ENCODE measurements at places on chromosomes 6 and 20.
A peak's percentile ranks its signal among the peaks of the same experiment; 100 is the strongest.

GRCh38 chr20:22586645-22587310 lies 2.4 kb upstream of the FOXA2 start:
- no peak for DNase-seq

DNA sequence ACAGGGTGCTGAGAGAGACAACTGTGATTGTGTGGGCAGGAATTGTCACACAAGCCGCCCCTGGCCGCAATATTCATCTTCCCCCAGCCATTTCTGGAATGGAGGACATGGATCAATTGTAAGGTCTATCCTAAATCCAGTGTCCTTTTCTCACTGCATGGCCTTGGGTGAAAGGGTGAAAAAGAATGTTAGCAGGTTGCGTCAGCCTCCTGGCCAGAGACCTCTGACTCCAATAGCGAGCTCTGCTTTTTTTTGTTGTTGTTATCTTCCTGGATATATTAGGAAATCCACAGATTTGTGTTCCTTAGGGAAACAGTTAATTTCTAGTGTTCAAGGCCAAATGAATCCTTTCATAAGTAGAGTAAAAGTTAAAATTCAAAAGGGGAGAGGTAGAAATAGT lies 47.1 kb upstream of the CD83 start:
- no peak for DNase-seq

GRCh38 chr6:152642578-152643375 lies 5.6 kb upstream of the SYNE1 start:
- peak; percentile 2 for DNase-seq

- no peak for DNase-seq
Measured at GRCh38 chr6:44470746-44471145, 83.2 kb downstream of the CDC5L start.

DNA sequence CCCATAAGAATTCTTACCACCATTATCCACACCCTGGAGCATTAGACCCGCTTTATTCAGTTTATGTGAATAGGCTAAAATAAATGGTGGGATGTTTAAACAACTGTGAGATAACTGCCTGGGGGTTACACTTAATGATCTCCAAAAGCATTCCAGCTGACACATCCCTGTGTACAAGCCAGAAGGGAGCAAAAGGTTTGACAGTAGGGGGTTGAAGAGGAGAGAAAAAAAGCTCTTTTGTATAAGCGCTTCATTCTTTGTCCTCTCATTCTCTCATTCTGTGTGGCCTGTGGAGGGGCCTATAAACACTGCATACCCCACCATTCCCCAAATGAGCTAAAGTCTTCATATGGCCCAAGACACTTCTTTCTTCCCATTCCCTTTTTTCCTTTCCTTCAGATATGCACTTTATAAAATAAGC lies 30.8 kb upstream of the COL21A1 start:
- DNase-seq, result no peak

DNA sequence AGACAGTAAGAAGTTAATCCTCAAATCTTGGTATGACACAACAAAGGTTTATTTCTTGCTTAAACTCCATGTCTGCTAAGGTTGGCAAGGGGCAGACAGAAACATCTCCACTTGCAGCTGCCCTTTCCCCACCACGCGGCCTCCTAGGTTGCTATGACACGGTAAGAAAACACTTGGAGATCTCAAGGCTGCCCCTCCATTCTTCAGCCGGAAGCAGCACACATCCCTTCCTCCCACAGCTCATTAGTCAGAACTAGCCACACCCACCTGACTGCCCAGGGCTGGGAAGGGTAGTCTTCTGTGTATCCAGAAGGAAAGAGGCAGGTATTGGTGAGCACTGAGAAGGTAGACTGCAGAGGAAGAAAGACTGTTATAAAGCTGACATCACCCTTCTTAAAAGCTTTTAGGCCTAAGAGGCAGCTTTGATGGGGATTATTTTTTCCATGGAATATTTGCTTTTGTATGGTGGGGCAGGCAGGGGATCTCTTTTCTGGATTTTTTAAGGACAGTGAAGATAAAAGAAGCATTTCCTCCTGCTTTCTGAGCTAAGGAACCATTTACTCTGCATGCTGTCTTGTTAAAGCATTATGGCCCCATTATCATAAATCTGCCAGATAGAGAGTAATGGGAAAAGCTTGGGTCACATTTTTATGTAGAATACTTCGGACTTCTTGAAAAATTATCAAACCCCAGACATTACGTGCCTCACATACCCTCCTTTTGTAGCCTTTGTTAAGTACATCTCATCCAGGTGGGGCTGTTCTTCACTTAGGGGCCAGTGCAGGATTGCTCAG lies 41.6 kb downstream of the MRAP2 start:
- no peak for DNase-seq

- DNase-seq, result no peak
Measured at GRCh38 chr20:6384380-6384779, 261.6 kb upstream of the FERMT1 start.

- DNase-seq, result no peak
Measured at GRCh38 chr6:147046141-147046877, 157.9 kb upstream of the STXBP5 start.

DNA sequence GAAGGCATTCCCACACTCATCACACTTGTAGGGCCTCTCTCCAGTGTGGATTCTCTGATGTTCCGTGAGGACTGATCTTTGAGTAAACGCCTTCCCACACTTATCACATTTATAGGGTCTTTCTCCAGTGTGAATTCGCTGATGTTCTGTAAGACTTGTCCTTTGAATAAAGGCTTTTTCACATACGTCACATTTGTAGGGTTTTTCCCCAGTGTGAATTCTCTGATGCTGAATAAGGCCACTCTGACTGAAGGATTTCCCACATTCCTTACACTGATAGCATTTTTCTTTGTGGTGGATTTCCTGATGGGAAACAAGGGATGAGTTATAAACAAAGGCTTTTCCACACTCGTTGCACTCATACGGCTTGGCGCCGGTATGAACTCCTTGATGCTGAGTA lies 8.9 kb downstream of the ZSCAN12 start:
- DNase-seq, result no peak

GRCh38 chr6:159959976-159960384 lies 8.9 kb upstream of the IGF2R start:
- DNase-seq, result no peak

Measured in activated CD4-positive, alpha-beta T cell treated with anti-CD3 and anti-CD28 coated beads, Interleukin-2, amount 50 U/mL, for 1 hour (primary cell).